WTC11 (cell line): ENCODE measurements at places on chromosomes 6 and 20. TPM values are rescaled to one million over a fixed set of nuclear protein-coding genes. Genes with fewer than 3 reads are reported as not detected.

Gene CAP2
- total RNA-seq, result 7.2 to 10.9 TPM (median 10.6 TPM) in 3 replicates

DNA sequence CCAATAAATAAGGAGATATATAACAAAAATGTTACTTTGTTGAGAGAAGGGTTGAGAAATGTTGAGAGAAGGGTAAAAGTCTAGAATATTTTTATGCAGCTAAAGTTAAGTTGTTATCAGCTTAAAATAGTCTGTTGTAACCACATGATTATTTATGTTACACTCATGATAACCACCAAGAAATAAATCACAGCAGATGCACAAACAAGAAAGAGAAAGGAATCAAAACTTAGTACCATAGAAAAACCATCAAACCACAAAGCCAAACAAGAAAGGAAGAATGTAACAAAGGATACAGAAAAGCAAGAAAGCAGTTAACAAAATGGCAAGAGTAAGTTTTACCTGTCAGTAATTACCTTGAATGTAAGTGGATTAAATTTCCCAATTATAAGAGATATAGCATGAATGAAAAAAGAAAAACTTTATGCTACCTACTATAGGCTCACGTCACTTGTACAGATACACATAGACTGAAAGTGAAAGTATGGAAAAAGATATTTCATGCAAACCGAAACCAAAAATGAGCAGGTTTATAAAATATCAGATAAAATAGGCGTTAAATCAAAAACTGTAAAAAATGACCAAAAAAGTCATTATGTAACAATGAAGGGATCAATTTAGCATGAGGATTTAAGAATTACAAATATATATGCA lies 93.6 kb downstream of the STXBP5 start:
- no peak for DNase-seq

Gene C20orf96
- 22.1 to 30.3 TPM (median 27.8 TPM) in 3 replicates for total RNA-seq

Gene SRPK1
- total RNA-seq, result 94.9 to 102 TPM (median 100.0 TPM) in 3 replicates

Gene PMEPA1
- 29.8 to 40.6 TPM (median 31.0 TPM) in 3 replicates for total RNA-seq

Gene PTPRK
- 39.9 to 44.8 TPM (median 41.3 TPM) in 3 replicates for total RNA-seq

DNA sequence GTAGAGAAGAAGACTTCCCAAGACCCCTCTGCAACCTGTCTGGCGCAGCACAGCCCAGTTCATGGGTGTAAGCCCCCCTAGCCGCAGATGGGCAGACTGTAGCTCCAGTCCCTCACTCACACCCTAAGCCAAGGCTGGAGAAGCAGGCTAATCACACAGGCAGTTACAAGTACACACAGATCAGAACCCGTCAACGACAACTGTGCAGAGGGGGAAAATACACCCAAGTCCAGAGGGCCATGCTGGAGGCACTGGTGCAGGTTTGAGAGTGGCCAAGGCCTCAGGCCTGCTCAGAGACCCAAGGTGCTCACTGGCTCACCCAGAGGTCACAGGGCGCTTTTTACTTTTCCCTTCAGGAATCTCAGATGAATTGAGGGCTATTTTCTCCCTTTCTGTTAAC lies 106.1 kb downstream of the NOL4L start:
- DNase-seq, result peak; percentile 11

- DNase-seq, result no peak
These were observed 411.7 kb upstream of the SOX4 start for GRCh38 chr6:21181866-21182265.

Gene SIM1
- total RNA-seq, result 0.09 to 0.11 TPM (median 0.11 TPM) in 3 replicates

Gene POM121L2
- 0.13 to 0.16 TPM in 2 of 3 replicates, not detected in the other for total RNA-seq

Gene NFKBIL1
- 14.9 to 19.5 TPM (median 17.1 TPM) in 3 replicates for total RNA-seq

DNA sequence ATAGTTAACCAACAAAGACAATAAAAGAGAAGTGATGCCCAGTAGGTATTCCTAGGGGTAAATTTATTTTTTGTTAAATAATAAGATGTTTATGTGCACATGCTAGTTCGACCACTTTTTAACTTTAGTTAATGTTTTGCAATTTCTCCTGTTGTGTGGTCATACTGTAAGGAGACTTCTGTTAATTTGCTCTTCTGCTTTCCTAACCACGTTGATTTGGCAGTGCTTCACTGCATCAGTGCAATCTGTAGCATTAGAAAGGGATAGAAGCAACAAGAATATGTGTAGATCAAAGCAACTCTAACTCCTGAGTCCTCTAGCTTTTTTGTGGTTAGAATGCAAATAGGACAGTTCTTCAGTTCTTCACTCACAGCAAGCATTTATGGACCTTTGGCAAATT lies 13.9 kb downstream of the MYB start:
- DNase-seq, result no peak

Gene TRPC4AP
- 62.7 to 73.8 TPM (median 68.0 TPM) in 3 replicates for total RNA-seq

GRCh38 chr20:61933481-61933950 lies 132.2 kb downstream of the TAF4 start:
- DNase-seq, result peak; percentile 8

- DNase-seq, result no peak
These were observed 25.8 kb upstream of the TPBG start for GRCh38 chr6:82337688-82338257.

DNA sequence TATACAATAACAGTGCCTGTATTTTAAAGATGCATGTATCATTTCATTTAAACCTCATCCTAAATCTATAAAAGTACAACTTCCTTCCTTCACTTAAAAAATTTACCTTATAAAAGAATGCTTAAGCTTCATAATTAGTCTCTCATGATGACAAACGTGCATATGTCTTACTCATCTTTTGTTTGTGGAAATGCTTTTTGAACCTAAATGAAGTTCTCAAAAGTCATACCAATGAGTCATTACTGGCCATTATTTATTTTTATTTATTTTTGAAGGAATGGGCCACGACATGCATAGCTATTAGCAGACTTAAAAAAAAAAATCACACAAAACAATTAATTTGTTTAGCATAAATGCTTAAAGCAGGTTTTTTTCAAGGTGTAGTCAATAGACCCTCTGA lies 3.7 kb downstream of the TFB1M start:
- no peak for DNase-seq

Gene GPX5
- not detected in 3 replicates for total RNA-seq

DNA sequence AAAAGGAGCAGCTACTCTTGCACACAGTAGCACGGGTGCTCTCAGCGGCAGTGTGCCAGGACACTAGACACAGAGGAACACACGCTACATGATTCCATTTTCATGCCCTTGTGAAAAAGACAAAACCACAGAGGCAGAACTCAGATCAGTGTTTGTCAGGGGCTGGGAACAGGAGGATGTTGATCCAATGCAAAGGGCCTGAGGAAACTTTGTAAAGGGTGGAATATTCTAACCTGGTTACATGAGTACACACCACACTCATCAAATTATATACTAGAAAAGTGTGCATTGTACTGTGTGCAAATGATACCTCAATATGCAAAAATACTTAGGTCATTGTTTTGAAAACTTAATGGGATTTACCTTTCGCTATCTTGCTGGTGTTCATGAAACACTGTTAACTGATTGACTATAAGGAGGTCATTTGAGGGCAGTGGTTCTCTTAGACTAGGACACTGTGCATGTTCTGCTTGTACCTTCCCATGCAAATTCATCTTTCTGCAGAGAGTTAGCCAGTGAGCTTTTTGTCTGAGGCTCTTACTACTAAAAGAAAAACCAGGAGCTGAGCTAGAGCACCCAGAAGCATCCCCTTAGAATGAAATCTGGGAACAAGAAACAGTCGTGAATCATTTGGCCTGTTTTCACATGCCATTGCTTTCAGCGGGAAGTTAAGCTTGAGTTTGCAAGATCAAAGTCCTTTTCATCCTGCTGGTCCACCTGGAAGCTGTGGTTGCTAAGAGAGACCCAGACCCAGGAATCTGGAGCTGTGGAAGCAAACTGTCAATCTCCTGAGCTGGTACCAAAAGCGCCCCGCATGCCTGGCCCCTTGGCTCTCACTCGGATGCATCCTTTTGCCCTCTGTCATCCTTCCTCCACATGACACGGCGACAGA lies 204.8 kb downstream of the TTLL2 start:
- DNase-seq, result no peak

- DNase-seq, result no peak
These were observed 4.2 kb downstream of the NOP56 start for GRCh38 chr20:2656471-2657117.

Gene ERMARD
- 15.8 to 17.7 TPM (median 17.2 TPM) in 3 replicates for total RNA-seq
